ENCODE measurements at places on chromosomes 6 and 20.

DNA sequence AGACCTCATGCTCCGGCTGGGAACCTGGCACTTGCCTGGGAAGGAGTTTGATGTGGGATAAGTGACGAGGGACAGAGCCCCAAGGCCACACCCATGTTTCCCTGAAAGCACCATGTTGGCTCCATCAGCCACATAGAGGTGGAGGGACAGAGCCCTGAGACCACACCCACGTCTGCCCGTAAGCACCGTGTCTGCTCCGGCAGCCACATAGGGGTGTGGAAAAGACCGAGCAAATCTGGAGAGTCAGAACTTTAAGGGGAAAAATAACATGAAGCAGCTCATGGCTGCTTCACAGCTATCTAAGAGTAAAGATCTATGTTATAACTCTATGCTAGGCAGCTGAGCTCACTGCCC, 15.3 kb downstream of the SLCO4A1 start:
- DNase-seq: no peak

- DNase-seq: no peak
Measured at GRCh38 chr20:12054556-12054955, 136.9 kb downstream of the BTBD3 start.

DNA sequence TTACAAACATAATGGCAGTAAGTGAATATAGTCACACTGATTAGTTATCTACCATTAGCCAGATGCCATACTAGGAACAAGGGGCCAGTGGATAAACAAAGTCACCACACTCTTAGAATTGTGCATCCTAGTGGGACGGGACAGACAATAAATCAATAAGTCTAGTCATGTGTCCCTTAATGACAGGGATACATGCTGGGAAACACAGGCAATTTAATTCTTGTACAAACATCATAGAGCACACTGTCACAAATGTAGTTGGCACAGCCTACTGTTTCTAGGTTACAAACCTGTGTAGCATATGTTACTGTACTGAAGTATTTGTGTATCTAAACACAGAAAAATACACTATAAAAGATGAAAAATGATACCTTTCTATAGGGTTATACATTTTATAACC, 123.0 kb upstream of the FAM184A start:
- DNase-seq: no peak

GRCh38 chr6:161347988-161348627, 74.2 kb upstream of the AGPAT4 start:
- DNase-seq: no peak
